Immature natural killer cell (primary cell): ENCODE measurements at places on chromosomes 11 and 22.

DNA sequence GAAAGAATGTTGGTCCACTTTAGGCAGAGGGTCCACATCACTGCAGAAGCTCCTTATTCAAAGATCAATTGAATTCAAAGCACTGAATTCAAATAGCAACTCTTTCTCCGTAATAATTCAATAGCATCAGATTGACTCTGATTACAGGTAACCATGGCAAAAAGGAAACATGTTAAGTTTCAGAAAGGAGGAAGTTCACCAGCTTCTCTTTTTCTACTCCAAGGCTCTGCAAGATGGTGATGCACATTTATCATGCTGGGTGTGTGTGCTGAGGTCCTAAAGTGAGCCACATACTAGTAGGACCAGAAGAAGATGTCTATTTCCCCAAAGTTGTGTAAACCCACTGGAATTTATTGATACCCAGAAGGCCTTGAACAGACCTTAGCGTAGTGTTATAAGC lies 18.0 kb upstream of the DRD2 start:
- DNase-seq = no peak

DNA sequence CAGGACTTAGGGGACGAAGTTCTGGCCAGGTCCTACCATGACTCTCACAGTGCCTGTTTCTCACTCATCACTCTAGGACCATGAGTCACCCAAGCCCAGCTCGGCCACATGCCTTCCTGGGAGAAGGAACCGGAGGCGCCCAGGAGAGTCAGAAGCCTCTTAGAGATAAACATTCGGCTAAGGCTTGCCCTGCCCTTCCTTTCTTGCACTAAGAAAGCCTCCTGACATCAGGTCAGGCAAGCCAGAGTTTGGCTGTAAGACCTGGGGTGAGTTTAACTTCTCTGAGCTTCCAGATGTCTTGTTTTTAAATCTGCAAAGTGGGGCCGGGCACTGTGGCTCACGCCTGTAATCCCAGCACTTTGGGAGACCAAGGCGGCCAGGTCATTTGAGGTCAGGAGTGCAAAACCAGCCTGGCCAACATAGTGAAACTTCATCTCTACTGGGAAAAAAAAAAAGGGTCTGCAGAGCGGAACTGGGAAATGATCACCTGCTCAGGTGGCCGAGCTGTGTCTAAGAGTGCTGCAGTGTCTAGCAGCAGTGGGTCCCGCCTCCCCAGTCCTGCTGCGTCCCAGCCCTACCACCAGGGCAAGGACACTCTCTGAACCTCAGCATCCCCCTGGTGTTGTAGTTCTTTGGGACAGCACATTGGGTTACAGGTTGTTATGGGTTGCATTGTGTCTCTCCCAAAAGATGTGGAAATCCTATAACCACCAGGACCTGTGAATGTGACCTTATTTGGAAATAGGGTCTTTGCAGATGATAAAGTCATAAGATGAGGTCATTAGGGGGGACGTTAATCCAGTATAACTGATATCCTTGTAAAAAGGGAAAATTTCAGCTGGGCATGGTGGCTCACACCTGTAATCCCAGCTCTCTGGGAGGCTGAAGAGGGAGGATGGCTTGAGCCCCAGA lies 1.8 kb upstream of the CARS1 start:
- DNase-seq = no peak

DNA sequence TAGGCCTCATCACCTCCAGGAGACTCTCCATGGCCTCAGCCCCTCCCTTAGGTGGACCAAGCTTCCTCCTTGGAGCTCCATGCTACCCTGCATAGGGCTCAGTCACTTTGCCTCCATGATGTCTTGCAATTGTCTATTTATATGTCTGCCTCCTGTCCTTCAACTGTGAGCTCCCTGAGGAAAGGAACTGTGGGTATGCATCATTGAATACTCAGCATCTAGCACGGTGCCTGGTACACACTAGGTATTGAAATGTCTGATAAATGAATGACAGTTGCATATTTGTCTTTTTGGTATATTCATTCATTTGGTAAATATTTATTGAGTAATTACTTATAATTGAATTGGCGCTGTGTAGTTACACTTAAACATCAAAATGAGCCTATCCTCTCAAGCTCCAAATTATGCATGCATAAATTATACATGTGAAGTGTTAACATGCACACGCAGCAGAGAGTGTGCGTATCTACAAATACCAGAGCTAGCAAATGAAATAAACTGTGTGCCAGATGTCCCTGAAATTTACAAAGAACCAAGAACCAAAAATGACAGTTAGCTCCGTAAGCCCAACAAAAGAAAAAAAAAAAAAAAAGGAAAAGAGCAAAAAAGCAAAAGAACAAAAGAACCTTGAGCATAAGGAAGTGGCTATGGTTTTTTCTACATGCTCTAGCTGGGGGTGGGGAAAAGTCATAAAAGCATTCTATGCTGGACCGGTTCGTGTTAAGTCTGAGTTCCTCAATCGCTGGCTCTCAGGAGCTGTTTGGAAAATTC lies 25.2 kb downstream of the GRAP2 start:
- no peak for DNase-seq

DNA sequence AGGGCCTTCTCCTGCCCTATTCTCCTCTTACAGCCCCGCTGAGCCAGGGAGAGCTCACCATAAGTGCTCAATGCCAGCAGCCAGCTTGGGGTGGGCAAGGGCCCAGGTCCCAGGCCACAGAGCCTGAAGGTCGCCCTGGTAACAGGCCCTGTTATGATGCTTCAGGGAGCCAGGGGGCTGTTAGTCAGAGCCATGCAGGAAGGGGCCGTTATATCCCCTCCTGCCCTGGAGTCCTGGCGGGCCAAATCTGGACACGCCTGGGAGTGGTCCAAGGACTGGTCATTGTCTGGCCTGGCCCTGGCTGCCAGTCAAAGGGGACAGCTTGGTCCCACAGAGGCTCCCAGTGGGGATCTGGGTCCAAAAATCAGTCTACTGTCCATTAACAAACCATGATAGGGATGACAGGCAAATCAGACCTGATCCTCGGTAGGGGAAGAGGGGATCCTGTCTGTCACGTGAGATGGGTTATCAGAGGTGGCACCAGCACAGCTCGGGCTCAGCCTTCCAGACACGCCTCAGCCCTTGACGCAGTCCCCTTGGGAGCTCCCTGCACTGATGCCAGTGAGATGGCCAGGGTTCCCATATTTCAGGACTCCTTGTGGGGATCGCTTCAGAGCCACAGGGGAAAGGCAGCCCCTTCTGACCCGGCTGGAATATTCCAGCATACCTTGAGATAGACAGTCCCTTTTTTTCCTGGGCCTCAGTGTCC lies 55.9 kb downstream of the LRRC32 start:
- no peak for DNase-seq
